ENCODE measurements at places on chromosomes 12 and 14.

- no peak for DNase-seq
Observed at GRCh38 chr12:6334940-6335450, 6.9 kb downstream of the TNFRSF1A start.

GRCh38 chr14:80956922-80957321, 1.5 kb downstream of the TSHR start:
- no peak for DNase-seq

- DNase-seq: no peak
Observed at GRCh38 chr12:27133022-27133590, 50.7 kb upstream of the C12orf71 start.

- DNase-seq: no peak
Observed at GRCh38 chr14:99131632-99132271, 140.2 kb downstream of the BCL11B start.

DNA sequence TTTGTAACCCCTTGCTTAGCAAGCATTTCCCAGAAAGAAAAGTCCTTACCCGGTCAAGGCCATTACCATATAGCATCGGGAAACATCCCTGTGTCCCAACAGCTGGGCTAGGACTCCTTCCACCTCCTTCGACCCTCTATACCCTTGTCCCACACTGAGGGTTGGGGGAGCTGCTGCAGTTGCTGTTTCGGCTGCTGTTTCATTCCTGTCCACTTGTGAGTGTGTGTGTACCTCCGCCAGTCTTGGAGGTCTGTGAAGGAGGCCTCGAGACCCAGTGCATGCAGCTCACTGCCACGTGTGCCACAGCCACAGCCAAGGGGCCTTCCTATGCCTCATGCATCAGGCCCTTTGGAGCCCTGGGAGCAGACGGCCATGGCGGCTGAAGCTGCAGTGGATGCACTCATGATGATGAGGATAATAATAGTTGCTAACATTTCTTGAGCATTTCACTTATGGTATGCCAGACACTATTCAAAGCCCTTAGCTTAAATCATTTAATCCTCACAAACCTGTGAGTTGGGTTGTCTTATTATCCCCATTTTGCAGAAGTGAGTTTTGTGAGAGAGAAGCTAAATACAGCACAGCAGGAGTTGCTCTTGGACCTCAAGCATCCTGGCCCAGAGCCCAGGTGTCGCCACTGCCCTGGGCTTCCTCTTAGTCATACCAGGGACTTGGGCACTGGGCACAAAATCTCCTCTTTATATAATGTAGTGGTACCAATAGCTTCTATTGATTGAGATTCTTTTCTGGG, 156.5 kb downstream of the PRKCH start:
- DNase-seq: no peak

DNA sequence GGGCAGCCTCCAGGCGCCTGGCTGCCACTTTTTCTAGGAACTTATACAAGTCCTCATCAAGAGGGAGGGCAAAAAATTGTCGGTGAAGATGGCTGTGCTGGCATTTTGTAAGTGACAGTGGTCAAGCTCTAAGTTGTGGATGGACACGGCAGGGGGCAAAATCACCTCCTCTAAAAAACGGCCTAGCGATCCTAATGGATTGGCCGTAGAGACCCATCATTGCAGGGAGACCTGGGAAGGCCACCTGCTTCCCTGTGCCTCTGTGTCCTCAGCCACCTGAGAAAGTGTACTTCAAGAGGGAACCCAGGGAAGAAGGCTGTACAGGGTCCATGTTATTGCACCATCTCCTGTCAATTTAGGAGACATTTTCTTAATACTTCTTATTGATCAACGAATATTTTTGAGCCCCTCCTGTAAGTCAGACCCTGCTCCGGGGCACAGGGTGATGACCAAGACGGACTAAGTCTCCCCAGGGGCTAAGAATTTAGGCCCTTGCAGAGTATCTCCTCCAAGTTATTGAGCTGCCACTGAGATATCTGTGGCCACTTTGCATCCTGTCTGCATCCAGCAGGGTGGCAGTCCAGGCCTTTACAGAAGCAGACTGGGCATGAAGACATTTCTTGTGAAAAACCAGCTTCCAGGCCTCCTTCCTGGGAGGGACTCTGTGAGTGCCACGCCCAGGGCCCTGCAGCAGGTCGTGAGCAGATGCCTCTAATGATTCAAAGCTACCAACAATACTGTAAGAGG, 40.5 kb downstream of the PSMA6 start:
- DNase-seq: no peak

All from stimulated activated CD4-positive, alpha-beta T cell treated with anti-CD3 and anti-CD28 coated beads, Interleukin-15, amount 100 ng/mL, for 1 hour (primary cell).